ENCODE measurements at places on chromosomes 5 and 9.

DNA sequence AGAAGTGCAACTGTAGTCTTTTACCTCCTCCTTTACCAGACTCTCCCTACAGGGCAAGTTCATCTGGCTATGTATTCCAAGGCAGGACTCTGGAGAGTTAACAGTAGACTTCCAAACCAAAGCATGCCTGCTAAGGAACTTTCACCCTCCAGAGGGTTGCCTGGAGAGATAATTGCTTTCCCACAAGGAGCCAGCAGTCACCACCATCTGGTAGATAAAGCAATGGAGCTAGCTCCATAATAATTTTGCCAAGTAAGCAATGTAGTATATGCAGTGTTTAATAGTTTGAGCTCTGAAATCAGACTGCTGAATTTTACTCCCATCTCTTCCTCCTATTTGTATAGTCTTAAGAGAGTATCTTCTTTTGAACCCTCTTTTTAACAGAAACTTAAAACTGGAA, 566.8 kb upstream of the PTGER4 start:
- no peak for DNase-seq

GRCh38 chr5:151081431-151082281, 822 bp upstream of the TNIP1 start:
- DNase-seq, result no peak

GRCh38 chr5:75663579-75664284, 52.5 kb downstream of the ANKDD1B start:
- no peak for DNase-seq

- DNase-seq, result no peak
These were observed 34.8 kb downstream of the PLEKHG4B start for GRCh38 chr5:126806-127205.

- DNase-seq, result no peak
These were observed 281.7 kb downstream of the CCDC171 start for GRCh38 chr9:15834541-15834940.

DNA sequence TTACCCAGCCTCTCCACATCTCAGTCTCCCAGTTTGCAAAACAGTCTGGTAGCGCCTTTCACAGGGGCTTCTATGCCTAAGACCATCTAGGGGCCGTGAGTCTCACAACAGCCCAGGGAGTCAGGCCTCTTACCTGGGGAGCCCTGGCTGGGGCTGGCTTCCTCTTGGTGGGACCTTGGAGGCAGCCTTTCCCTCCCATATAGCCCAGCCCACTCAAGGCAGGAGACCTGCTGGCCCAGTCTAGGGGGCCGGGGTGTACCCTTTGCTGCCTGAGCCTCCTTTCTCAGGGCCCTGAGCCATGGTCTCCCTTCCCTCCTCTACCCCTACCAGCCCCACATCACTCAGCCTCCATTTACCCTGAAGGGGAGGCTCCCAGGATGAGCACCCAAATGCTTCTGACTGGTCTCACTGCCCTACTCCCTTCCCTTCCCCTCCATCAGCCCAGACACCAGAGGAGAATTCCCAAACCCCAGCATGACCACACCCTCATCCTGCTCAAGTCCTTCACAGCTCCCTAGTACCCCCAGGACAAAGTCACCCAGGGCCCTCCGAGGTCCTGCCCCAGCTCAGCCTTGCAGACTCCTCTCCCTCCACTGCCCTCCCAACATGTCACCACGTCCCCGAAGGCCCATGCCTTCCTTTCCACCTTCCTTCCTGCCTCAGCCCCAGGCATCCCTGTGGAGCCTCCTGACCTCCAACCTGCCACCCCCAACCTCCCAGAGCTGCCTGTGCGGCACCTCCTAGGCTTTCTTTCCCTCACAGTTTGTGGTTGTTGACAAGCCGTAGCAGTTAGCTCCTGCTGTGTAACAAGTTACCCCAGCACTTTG, 55.3 kb downstream of the BARX1 start:
- no peak for DNase-seq
